ENCODE measurements at places on chromosomes 1 and 21.

DNA sequence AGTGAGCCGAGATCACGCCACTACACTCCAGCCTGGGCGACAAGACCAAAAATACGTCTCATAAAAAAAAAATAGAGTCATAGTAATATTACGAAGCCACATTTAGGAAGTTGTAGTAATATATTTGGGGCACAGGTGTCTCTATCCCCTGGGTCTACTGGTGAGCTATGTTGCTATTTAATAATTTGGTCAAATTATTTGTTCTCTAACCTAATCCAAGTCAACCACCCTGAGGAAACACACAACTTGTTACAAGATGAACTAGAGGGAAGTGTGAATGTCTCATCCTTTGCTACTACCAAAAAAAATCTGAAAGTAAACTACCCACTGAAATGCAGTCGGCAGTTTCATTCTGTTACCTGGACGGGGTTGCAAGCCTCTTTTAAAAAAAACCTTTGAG, 35.3 kb downstream of the RGS8 start:
- no peak for DNase-seq

- no peak for DNase-seq
Measured at GRCh38 chr1:228075801-228076271, 6.7 kb upstream of the ARF1 start.

DNA sequence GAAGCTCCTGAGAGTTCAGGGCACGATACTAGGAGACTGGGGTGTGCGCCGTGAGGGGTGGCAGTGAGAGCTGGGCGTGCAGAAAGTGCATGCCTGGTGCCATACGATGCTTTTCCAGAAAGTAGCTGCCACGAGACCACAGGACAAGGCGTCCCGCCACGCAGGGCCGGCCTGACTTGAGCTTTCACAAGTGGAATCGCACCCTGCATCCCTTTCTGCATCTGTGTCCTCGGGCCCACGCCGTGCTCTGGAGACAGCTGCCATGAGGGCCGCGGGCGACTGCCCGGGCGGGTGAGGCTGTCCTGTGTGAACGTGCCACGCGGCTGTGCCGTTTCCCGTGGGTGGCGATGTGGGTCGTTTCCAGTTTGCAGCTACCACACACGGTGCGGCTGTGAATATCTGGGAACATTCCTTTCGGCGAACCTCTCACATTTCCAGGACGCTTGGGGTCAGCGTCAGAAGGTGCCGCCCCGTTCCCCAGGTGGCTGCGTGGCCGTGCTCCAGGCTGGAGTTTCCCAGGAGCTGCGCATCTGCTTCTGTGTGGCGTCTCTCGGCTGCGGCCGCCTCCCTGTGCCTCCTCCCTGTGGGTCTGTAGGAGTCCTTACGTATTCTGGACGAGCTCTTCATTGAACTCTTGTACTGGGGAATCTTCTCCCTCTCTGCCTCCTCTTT, 1.0 kb upstream of the PERM1 start:
- DNase-seq: no peak

DNA sequence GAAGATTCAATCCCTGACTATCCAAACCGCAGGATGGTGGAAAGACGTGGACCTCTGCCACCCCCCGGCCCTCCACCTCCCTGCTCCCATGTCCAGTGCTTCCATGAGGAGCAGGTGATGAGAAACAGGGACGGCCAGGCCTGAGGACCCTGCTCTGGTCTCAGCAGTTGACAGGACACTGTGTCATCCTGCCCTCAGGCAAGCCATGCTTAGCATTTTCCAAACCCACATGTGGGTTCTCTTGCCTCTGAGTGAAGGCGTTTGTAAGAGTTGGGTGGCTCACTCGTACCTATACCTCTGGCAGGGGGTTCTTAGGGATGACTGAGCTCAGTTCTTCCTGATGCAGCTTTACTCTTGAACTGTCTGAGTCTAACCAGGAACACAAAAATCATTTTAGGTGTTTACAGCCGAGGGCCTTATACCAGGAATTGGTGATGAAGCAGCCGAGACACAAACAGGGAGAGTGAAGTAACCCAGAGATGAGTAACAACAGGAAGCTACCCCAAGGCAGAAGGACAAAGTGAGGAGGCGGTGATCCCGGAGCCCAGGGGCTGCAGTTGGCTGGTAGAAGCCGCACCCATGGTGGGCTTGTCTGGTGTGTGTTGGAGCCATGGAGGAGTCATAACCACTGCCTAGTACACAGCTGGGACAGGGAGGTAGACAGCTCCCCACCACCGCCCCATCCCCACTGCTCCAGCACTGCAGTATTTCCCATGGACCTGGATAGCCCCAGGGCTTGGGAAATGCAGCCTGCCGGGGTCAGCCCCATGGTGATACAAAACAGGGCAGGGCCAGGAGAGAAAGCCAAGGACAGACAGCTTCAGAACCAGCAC, 21.4 kb downstream of the MYBPH start:
- DNase-seq: no peak

- DNase-seq: no peak
Measured at GRCh38 chr1:197092491-197093023, 25.5 kb upstream of the F13B start.

GRCh38 chr1:66788231-66788939, 12.7 kb downstream of the INSL5 start:
- peak; percentile 53 for DNase-seq

DNA sequence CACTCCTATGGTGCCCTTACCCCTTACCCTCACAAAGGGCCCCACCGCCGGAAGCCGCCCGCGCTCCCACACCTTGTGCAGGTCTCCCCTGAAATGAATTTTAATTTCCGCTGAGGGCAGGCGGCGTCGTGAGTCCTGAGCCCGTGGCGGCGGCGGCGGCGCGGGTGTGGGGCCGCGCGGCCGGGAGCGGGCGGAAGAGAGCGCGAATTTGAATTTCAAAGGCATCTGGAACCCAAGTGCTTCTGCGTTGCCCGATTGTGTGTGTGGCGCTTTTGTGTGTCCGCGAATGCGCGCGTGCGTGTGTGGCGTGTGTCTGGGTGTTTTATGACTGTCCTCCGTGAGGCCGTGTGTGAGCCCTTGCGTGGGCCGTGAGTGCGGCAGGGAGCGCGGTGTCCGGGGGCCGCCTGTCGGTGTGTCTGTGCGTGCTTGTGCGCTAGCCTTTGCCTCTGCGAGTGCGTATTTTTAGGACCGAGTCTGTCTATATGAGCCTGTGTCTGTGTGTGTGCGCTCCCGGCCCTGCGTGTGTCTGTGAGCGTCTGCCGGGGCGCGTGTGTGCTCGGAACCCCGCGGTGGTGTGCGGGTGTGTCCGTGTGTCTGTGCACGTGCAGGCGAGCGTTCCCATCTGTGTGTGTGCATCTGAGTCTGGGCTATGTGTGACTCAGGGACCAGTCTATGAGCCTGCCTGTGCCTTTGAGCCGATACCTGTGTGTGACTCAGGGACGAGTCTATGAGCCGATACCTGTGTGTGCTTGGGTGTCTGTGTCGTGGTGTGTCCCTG, 7.9 kb upstream of the ADGRB2 start:
- peak; percentile 75 for DNase-seq

- DNase-seq: no peak
Measured at GRCh38 chr1:29599826-29600225, 363.5 kb downstream of the PTPRU start.

- DNase-seq: peak; percentile 70
Measured at GRCh38 chr1:42173155-42173933, 8.8 kb upstream of the GUCA2A start.

DNA sequence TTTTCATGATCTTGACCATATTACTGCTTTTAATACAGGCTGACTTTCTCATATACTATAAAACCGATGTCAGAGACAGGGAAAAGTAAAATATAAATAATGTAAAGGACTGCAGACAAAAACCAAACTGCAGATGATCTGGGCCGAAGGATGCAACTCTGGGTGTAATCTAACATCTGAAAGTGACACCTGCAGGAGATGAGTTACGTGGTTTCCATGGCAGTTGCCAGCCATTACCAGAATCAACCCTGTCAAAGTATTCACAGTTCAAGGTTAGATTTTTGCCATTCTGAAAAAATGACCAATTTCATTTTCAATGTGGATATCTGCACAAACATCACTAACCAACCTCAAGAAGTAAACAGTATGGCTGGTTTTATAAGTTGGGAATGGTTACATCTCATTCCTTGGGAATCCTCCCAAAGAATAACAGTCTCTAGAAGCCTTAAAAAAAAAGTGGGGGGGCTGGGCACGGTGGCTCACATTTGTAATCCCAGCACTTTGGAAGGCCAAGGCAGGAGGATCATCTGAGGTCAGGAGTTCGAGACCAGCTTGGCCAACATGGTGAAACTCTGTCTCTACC, 27.7 kb downstream of the DNAJC11 start:
- DNase-seq: no peak

GRCh38 chr1:81582467-81582986, 218.2 kb upstream of the ADGRL2 start:
- DNase-seq: no peak

- DNase-seq: no peak
Measured at GRCh38 chr1:219066098-219066497, 107.6 kb upstream of the LYPLAL1 start.

GRCh38 chr1:119286587-119287181, 81.9 kb upstream of the HAO2 start:
- peak; percentile 14 for DNase-seq

GRCh38 chr1:172180501-172181285, 239.8 kb upstream of the C1orf105 start:
- peak; percentile 69 for DNase-seq

DNA sequence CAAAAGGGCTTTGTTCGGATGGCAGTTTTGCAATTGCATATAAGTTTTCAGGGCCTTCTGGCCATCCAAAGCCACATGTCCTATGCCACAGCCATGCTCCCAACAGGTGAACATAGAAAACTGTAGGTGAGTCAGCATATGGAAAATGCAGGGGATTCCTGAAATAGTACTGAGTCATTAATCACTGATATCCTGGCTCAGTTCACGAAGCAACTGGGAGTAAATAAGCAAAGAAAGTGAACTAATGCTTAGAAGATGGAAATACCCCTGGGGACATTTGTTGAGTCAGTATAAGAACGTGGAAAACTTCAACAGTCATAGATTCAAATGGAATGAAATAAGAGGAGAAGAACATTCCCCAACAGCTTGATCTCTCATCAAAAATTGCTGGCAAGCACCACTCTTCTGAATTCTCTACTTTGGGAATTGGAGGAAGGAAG, 148.9 kb upstream of the RUNX1 start:
- DNase-seq: no peak

- DNase-seq: no peak
Measured at GRCh38 chr1:30692948-30693301, 30.5 kb downstream of the MATN1 start.

- no peak for DNase-seq
Measured at GRCh38 chr1:182998482-182998881, 24.7 kb upstream of the LAMC1 start.

DNA sequence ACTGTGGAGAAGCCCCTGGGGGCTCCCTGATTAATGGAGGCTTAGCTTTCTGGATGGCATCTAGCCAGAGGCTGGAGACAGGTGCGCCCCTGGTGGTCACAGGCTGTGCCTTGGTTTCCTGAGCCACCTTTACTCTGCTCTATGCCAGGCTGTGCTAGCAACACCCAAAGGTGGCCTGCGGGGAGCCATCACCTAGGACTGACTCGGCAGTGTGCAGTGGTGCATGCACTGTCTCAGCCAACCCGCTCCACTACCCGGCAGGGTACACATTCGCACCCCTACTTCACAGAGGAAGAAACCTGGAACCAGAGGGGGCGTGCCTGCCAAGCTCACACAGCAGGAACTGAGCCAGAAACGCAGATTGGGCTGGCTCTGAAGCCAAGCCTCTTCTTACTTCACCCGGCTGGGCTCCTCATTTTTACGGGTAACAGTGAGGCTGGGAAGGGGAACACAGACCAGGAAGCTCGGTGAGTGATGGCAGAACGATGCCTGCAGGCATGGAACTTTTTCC, 24.8 kb downstream of the PCSK9 start:
- DNase-seq: no peak

- DNase-seq: no peak
Measured at GRCh38 chr1:110341146-110341871, 2.1 kb downstream of the RBM15 start.

- peak; percentile 24 for DNase-seq
Measured at GRCh38 chr1:236545621-236546169, 21.9 kb downstream of the LGALS8 start.

DNA sequence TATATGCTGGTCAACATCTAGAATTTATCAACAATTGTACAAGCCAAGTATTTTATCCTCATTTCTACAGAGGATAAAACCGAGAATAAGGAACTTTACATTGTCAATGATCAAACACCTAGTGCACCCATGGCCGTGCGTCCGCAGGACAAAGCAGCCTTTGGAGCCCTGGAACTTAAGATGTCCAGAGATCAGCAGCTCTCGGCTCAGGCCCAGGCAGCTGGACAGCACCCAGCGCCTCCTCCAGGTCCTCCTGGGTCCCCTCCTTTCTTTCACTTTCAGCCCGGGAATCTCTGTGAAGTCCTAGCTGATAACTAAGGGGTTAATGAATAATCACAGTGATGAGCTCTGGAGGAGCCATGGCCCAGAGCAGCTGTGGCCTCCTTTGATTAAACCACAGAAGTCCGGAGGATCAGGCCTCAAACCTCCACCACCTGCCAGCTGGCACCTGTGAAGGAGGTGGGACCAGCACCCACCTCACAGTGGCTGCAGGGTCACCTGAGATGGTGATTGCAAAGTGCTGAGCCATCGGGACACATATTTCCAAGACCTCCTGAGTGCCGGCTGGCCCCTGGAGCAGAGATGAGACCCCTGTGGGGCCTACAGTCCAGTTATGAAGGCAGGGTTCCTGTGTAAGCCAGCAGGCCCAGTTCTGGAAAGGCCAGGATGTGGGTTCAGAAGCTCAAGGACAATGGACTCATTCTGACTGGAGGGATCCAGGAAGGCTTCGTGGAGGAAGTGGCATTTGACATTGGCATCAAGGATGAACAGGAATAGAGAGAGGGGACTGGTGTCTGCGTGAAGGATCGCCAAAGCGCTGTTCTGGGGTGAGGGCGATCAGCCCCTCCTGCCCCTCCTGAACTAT, 11.6 kb upstream of the SAMD11 start:
- DNase-seq: no peak

GRCh38 chr21:42375506-42375905, 9.2 kb upstream of the TFF1 start:
- no peak for DNase-seq

- DNase-seq: no peak
Measured at GRCh38 chr1:78911956-78912880, 94.3 kb downstream of the ADGRL4 start.

DNA sequence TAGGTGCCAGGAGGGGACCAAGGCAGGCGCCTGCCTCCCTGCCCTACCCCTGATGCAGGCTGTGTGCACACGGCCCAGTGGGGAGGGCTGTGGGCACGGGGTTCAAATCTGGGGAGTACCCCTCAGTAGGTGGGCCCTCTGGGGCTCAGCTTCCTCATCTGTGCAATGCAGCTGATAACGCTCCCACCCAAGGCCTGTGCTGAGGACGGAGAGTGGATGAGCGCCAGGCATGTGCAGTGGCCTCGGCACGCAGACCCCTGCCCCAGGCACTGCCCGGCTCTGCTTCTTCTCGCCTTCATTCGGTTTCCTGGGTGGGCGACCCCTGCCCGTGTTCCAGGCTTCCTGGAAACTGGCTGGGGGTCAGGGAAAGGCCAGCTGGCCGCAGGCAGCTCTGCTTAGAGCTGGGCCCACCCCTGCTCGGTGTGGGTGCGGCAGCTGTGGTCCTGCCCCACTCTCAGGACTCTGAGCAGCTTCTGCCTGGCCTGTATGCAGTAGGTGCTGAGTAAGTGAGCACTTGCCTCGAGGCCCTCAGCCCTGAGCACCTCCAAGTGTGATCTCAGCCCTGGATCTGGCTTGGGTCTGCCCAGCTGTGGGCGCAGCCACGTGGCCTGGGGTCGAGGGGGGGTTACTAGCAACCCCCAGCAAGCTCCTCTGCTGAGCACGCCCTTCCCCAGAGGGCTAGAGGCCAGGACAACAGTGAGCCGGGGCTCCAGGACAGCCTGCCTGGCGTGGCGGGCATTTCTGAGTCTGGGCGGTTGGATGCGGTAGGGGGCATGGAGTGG, 11.9 kb upstream of the TNFRSF14 start:
- DNase-seq: no peak

GRCh38 chr1:86546787-86547221, at the start of gene CLCA4:
CLCA4 (plus strand) TSS chr1:86547078; CDS start chr1:86547120, 42 bp downstream.
- no peak for DNase-seq
